ENCODE measurements at places on chromosomes 16 and 17. TPM values are rescaled to one million over a fixed set of nuclear protein-coding genes. Genes with fewer than 3 reads are reported as not detected.

The SMIM5 gene
- total RNA-seq = 0.24 TPM

The LITAFD gene
- not detected for total RNA-seq

The SEPTIN1 gene
- 0.32 TPM for total RNA-seq

The PIGQ gene
- 36.2 TPM for total RNA-seq

The SPN gene
- not detected for total RNA-seq

The DNASE1L2 gene
- total RNA-seq = 0.85 TPM

The VASN gene
- 228 TPM for total RNA-seq

Measured in hair follicle dermal papilla cell (primary cell).